Activated effector memory CD4-positive, alpha-beta T cell treated with anti-CD3 and anti-CD28 coated beads, Interleukin-2, amount 50 U/mL, for 16 hours (primary cell): ENCODE measurements at places on chromosomes 1 and 21.

DNA sequence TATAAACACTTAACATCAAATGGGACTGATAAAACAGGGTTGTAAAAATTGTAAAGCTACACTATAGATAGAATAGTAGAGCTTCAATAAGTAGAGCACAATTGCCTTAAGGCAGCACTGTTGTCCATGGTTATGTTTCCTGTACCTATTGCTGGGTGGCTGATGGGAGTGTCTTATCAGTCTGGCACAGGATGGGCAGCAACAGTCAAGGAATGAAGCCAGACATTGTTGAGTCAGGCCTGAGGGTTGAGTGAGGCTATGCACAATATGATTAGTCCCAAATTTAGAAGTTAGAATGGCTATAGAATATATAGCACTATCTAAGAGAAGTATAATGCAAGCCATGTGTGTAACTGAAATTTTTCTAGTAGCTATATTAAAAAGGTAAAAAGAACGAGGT is 25.0 kb upstream of the CD1D start:
- DNase-seq, result no peak

- no peak for DNase-seq
Observed at GRCh38 chr1:208174731-208175507, 69.3 kb downstream of the PLXNA2 start.

GRCh38 chr1:151542710-151543129 is 2.6 kb downstream of the TUFT1 start:
- DNase-seq, result peak; percentile 54

DNA sequence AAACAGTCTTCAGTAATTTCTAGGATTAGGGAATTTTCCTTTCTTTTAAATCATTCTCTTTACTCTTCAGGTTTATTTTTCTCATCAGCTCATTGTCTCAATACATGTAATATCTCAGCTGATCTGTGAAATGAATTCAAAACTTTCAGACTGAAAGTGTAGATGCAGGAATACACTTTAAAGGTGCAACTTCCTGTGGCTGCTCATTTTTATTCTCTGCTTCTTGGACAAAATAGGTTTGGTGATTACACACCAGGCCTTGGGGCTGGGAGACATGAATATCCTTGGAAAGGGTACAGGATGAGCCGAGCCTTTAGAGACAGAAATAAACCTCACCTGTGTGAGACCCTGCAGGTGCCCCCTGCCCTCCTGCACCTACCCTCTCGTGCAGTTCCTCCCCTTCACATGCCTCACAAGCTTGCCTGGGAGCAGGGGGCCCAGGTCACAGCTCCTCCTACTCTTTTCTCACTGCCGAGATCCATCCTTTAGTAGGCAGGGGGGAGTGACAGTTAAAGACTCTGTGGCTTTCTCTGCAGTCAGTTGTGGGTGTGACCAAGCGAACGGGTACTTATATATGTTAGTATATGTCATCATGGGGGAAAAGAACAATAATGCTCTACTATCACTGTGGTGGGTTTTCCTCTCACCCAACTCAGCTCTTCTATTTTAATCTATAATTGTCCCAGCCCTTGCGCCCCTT is 23.6 kb downstream of the XCL2 start:
- DNase-seq, result peak; percentile 64

DNA sequence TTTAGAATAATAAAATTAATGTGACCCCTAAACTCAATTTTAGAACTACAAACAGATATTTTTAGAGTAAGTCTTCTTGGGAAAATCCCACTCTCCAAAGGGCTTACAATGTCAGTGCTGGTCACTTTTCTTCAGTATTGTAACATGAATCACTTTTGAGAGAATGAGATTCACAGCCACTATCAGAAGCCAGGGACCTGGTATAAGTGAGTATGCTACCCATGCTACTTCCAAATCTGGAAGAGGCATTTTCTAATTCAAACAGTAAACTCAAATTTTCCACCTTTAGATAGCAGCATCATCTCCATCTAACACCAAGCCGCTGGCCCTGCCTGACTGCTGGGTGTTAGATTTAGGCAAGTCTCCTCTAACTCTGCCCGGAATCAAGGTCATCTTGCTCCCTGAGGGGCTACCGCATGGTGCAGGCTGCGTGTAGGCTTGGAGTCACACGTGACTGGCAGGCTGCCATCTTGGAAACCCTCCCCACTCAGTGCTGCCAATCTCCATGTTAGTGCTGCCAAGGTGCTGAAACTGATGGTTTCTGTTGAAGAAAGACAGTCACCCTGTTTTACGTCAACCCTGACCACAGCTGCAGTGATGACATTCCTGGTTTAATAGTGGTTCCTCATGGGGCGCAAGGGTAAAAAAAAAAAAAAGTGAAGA is 882.9 kb upstream of the B3GALT2 start:
- DNase-seq, result no peak

DNA sequence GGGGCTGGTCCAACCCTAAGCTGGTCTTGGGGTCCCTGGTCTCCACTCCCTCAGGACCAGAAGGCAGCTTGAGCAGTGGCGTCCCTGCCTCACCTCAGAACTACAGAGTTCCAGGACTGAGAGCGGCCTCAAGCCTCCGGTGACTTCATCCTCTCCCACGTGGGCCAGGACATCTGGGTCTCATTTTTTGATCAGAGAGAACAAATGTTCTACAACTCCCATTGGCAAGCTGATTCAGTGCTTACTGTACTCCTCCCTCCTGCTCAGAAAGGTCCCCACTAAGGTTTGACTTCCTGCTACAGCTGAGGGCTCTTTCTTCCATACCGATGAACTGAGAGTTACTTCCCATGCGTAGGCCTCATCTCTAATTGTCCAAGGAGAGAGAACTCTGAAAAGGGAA is 78.5 kb downstream of the PLXNA2 start:
- no peak for DNase-seq

DNA sequence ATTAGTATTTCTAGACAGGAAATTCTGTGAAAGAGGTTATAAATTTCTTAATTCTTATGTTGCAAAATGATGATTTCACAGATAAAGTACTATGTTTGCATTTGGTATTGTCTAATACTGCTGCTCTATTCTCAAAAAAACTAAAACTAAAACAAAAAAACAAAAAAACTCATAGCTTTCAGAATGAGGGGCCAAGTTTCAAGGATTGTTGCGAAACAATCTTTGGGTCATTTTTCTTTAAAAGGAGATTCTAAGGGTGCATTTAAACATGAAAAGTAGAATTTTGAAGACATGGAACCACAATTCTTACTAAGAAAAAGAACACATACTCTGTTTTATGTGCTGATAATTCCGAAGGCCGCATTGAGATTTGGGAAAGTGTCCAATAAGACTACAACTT is 645.1 kb downstream of the ADGRL2 start:
- DNase-seq, result no peak

GRCh38 chr1:245874942-245875580 is 632.0 kb downstream of the SMYD3 start:
- DNase-seq, result no peak

GRCh38 chr21:37675202-37675801 is 241.0 kb downstream of the KCNJ6 start:
- peak; percentile 83 for DNase-seq

DNA sequence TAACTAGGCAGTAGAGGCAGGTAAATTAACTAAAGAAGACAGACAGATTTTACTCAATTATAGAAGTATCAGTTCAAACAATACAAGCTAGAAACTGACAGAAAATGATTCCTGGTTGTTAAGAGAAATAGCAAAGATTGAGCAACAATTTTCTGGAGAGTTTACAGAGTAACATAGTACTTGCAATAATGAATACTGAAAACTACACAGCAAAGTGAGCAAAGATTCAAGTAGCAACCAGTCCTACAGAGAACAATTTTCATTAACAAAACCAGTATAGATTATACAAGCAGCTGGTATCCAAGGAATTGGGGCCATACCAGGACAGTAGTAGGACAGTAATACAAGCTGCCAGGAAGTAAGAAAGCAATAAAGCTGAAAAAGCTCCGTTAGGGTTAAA is 37.6 kb downstream of the EYA3 start:
- DNase-seq, result no peak
